ENCODE measurements at places on chromosomes 4 and X. TPM values are rescaled to one million over a fixed set of nuclear protein-coding genes. Genes with fewer than 3 reads are reported as not detected.

DNA sequence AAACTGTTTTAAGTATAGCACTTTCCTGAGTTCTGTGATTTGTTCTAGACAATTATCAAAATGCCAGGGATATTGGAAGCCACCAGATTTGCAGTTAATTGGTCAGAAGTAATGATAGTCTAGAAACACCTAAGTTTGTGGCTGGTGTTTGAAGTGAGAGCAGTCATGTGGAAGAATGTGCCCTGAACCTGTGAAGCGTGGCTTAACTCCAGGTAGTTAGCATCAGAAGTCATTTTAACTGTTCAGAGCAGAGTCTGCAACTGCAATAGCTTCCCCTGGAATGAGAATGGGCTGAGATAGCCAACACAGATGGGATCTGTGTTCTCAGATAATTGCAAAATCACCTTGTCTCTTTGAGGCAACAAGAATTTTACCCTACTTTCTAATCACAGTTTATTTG lies 255.1 kb upstream of the GK2 start:
- no peak overlapping the region for H3K4me3 ChIP-seq
- no peak overlapping the region for H3K27ac ChIP-seq
- no peaks in the 10 kb centered on the region for H3K4me1 ChIP-seq
- no peak for DNase-seq
- no peaks in the 10 kb centered on the region for H3K27me3 ChIP-seq

The VCX3B gene
- total RNA-seq = not detected

GRCh38 chr4:104989371-104989770 lies 157.3 kb upstream of the TET2 start:
- no peaks in the 10 kb centered on the region for H3K4me1 ChIP-seq
- H3K4me3 ChIP-seq = no peak overlapping the region
- H3K27ac ChIP-seq = no peak overlapping the region
- DNase-seq = peak; percentile 76
- no peaks in the 10 kb centered on the region for H3K36me3 ChIP-seq

DNA sequence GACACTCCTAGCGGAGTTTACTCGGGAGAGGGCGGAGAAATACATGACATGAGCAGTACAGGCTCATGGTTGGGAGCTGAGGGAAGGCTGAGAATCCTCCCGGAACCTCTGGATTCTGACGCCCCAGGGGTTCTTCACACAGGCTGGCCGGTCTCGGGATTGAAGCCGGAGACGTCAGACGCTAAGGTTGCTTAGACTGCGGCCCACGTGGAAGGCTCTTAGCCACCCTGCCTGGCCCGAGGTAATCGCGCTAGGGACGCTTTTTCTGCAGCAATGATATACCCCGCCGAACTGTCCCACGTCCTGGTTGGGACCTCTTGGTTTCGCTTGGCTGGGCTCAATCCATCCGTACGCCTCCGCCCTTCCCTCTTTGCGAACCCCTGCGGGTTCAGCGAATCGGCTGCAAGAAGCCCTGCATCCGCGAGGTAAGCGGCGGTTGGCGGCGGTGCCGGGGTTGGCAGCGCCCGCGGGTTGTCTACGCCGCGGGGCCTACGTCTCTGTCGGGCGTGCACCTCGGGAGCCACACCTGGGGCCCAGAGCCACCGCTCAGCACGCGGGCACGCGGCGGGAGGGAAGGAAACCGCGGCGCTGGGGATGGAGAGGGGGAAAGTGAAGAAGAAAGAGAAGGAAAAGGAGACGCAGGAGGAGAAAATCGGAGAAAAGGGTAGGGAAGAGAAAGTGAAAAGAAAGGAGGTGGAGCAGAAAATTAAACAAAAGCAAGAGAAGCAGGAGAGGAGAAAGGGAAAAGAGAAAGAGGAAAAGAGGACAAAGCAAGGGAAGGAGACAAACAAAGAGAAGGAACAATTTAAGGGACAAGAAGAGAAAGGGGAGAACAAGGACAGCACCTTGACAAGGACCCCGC lies at the start of gene ARL9:
Gene ARL9 (plus strand): TSS at position 523 of the 862 bp plus-strand sequence. CDS start 72 bp downstream, at position 595.
- H3K4me3 ChIP-seq = peak within 1 kb of the TSS; percentile 72
- peaks cover 6% of the 10 kb centered on the region for H3K4me1 ChIP-seq
- H3K36me3 ChIP-seq = peaks cover 12% of the 10 kb centered on the region
- peak within 1 kb of the TSS; percentile 34 for H3K27ac ChIP-seq
- H3K27me3 ChIP-seq = no peaks in the 10 kb centered on the region

DNA sequence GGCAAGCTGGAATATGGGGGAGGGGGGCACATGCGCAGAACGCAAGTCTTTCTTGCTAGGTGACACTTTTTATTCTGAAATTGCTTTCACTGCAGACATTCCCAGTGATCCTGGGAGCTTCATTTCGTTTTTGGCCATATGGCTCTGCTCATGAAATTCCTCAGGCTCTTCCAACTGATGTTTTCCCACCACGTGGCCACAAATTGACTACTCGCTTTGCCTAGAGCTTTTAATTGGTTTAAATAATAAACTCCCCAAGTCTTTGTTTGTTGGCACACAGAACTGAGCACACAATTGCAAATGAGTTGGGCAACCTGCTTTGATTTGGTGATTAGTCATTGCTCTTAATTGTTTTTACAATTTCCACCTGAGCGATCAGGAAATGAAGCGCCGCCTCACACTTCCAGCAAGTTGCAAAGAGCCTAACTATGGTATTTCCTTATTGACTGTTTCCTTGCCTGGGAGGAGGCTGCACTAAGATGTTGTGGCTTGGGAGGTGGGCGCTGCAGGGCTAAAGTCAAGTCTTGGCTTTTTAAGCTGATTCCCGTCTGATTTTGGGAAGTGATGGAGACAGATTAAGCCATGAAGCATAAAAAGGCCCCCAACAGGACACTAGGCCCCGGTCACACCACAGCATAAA lies 282.5 kb downstream of the ZIC3 start:
- no peak overlapping the region for H3K27ac ChIP-seq
- no peaks in the 10 kb centered on the region for H3K36me3 ChIP-seq
- H3K4me3 ChIP-seq = no peak overlapping the region
- H3K4me1 ChIP-seq = no peaks in the 10 kb centered on the region
- no peak for DNase-seq
- no peaks in the 10 kb centered on the region for H3K27me3 ChIP-seq

- no peaks in the 10 kb centered on the region for H3K4me1 ChIP-seq
- H3K27me3 ChIP-seq = no peaks in the 10 kb centered on the region
- H3K4me3 ChIP-seq = no peak overlapping the region
- no peak for DNase-seq
- H3K27ac ChIP-seq = no peak overlapping the region
- H3K36me3 ChIP-seq = no peaks in the 10 kb centered on the region
These were observed 614.3 kb downstream of the FAM133A start for GRCh38 chrX:94288325-94288724.

- H3K27ac ChIP-seq = no peak overlapping the region
- DNase-seq = no peak
- H3K27me3 ChIP-seq = no peaks in the 10 kb centered on the region
- H3K4me3 ChIP-seq = no peak overlapping the region
- H3K36me3 ChIP-seq = no peaks in the 10 kb centered on the region
These were observed 13.4 kb upstream of the TNIP3 start for GRCh38 chr4:121177246-121178137.

DNA sequence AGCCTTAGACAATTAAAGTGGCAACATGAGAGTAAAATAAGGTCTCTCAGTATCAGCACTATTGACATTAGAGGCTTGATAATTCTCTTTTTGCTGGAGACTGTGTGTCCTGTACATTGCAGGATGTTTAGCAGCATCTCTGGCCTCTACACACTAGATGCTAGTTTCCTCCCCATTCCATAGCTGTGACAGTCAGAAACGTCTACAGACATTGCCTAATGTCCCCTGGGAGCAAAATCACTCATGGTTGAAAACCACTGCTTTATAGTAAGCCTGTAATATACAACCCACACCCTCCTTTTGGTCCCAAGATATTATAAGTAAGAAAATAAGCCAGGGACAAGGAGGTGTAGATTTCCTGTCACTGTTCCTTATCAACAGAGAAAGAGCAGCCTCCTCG lies 166.0 kb downstream of the FRMPD4 start:
- H3K4me3 ChIP-seq = no peak overlapping the region
- no peak overlapping the region for H3K27ac ChIP-seq
- H3K27me3 ChIP-seq = no peaks in the 10 kb centered on the region
- no peaks in the 10 kb centered on the region for H3K36me3 ChIP-seq

The RTL9 gene
- total RNA-seq = 0.91 TPM

DNA sequence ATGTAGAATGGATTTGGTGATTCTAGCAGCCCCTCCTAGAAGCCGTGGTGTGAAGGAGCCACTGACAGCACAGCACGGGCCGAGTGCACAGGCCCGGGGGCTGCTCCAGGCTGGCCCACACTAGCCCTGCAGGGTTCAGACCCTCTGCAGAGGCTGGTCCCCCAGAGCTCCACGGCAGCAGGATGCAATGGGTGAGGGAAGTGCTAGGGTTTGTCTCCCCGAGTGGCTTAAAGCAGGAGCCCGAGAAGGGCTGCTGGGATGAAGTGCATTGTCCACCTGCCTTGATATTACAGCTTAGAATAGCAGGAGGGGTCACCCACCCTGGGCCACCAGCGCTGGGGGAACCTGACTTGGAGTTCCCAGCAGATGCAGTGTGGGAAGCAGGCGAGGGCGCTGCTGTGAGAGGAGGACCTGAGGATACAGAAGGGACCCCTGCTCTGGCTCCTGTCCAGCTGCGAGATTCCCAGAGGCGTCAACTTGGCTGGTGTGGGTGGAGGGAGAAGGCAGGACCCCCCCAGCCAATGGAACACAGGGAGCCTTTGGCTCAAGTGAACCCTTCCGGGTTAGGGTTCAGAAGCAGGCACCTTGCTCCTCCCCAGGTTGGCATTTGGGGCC lies 30.0 kb downstream of the WDR1 start:
- peaks cover 4% of the 10 kb centered on the region for H3K4me1 ChIP-seq
- no peak for DNase-seq
- H3K4me3 ChIP-seq = no peak overlapping the region
- H3K27me3 ChIP-seq = no peaks in the 10 kb centered on the region
- H3K36me3 ChIP-seq = peaks cover 84% of the 10 kb centered on the region

The TXK gene
- not detected for total RNA-seq

The COL25A1 gene
- total RNA-seq = 10.5 TPM

DNA sequence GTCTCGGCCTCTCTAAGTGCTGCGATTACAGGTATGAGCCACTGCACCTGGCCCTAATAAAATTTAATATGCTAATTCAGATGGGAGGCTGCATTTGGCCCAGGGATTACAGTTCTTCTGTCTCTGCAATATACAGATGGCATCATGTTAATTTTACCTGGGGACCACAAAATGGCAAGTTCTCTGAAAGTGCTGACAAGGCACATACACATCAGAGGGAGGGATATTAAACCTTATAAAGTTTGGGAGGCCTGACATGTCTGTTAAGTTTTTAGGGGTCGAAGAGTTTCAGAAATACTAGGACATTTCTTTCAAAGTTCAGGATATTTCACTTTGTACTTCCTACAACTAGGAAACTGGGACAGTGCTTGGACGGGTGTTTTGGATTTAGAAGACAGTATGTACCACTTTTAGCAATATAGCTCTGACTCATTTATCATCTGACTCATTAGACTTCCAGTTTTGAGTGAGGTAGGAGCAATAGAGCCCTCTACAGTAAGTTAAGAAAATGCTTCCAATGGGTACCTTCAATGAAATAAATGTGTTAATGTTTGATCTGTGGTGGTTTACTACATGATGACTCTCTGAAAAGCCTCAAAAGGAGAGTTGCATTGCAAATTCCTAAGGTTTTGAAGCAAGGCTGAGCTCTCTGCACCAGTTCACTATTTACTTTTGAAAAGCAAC lies 981.0 kb upstream of the HS3ST1 start:
- no peak overlapping the region for H3K27ac ChIP-seq
- no peaks in the 10 kb centered on the region for H3K36me3 ChIP-seq
- no peak overlapping the region for H3K4me3 ChIP-seq
- H3K27me3 ChIP-seq = no peaks in the 10 kb centered on the region

DNA sequence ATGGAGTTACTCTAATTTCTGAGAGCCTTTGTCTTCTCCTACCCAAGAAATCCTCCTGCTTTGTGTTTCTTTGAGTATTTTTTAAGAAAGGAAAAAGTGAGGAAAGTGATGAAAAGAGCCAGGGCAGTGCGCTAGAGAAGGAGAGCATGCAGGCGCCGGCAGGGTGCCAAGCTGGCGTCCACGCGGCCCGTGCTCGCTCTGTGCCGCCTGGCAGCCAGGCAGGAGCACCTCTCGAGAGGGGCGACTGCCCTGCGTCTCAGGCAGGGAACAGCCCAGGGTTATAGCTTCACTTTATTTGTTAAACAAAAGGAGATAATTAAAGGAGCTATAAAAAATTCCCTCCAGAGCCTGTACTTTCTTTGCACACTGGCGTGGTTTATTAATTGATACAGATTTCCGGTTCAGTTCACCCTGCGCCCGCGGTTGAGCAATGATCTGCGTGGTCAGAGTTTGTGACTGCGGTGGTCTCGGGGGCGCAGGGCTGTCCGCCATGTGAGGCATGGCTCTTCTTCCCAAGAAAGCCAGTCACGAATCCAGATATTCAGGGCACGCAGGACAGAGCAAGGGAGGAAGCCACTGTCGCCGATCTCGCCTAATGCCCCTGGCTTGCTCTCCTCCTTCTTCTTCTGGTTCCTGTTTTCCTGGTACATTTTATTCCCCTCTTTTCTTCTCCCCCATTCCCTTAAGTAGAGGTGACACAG lies 110.8 kb upstream of the PAQR3 start:
- H3K36me3 ChIP-seq = no peaks in the 10 kb centered on the region
- H3K4me3 ChIP-seq = no peak overlapping the region
- no peak for DNase-seq
- H3K27me3 ChIP-seq = no peaks in the 10 kb centered on the region

GRCh38 chr4:160044693-160045092 lies 941.8 kb downstream of the RAPGEF2 start:
- no peak overlapping the region for H3K27ac ChIP-seq
- H3K36me3 ChIP-seq = no peaks in the 10 kb centered on the region
- H3K4me3 ChIP-seq = no peak overlapping the region
- H3K4me1 ChIP-seq = no peaks in the 10 kb centered on the region

DNA sequence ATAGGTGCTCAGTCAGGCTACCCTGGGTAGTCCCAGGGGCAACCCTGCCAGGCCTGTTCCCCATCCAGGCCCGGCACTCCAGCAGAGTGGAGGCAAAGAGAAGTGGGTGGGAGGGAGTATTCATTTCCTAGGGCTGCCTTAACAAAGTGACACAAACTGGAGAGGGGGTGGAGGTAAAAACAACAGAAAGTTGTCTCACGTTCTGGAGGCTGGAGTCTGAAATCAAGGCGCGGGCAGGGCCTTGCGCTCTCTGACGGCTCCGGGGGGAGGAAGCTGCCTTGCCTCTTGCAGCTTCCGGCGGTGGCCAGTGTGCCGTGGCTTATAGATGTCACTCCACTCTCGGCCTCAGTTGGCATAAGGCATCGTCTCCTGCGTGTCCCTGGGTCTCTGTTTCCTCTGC lies 90.8 kb downstream of the DCTD start:
- no peak overlapping the region for H3K27ac ChIP-seq
- H3K4me3 ChIP-seq = no peak overlapping the region
- no peaks in the 10 kb centered on the region for H3K36me3 ChIP-seq
- peaks cover 13% of the 10 kb centered on the region for H3K27me3 ChIP-seq
- DNase-seq = no peak

The SPANXA2 gene
- total RNA-seq = not detected

All from astrocyte (in vitro differentiated cells and primary cell).